ENCODE measurements at places on chromosomes 3 and 15. TPM values are rescaled to one million over a fixed set of nuclear protein-coding genes. Genes with fewer than 3 reads are reported as not detected.

The AGBL1 gene
- 0.10 TPM for total RNA-seq

The MED12L gene
- total RNA-seq, result 0.32 TPM

The NEK10 gene
- 0.67 TPM for total RNA-seq

The VGLL3 gene
- 1.3 TPM for total RNA-seq

The SLC2A2 gene
- 0.27 TPM for total RNA-seq

The NPAP1 gene
- total RNA-seq, result not detected

The CD200R1 gene
- 0.84 TPM for total RNA-seq

The DUT gene
- 69.2 TPM for total RNA-seq

DNA sequence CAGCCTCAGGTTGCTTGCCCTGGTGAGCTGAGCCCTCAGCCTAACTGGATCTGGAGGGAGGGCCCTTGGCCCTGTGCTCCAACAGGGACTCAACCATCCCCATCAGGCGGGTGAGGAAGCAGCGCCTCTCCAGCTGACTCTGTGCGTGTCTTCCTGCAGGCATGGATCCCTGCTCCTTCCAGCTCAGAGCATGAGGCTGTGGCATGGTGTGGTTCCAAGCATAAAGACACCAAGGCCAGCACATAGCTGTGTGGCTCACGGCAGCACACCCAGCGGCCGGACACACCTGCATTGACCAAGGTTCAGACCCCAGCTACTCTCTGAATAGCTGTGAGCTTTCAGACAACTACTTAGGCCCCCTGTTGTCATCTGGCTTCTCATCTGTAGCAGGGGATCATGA, 131.0 kb upstream of the PLXNA1 start:
- no peak overlapping the region for H3K27ac ChIP-seq
- no peaks in the 10 kb centered on the region for H3K36me3 ChIP-seq
- no peak for DNase-seq
- H3K4me1 ChIP-seq, result no peaks in the 10 kb centered on the region
- H3K27me3 ChIP-seq, result no peaks in the 10 kb centered on the region

- no peaks in the 10 kb centered on the region for H3K27me3 ChIP-seq
- DNase-seq, result no peak
- H3K4me3 ChIP-seq, result no peak overlapping the region
- no peak overlapping the region for H3K27ac ChIP-seq
- no peaks in the 10 kb centered on the region for H3K36me3 ChIP-seq
Observed at GRCh38 chr15:78977091-78977571, 32.3 kb upstream of the CTSH start.

GRCh38 chr3:37262816-37263393, 88.5 kb upstream of the LRRFIP2 start:
- DNase-seq, result no peak
- H3K27me3 ChIP-seq, result no peaks in the 10 kb centered on the region
- H3K4me3 ChIP-seq, result no peak overlapping the region
- H3K4me1 ChIP-seq, result no peaks in the 10 kb centered on the region
- H3K36me3 ChIP-seq, result no peaks in the 10 kb centered on the region

DNA sequence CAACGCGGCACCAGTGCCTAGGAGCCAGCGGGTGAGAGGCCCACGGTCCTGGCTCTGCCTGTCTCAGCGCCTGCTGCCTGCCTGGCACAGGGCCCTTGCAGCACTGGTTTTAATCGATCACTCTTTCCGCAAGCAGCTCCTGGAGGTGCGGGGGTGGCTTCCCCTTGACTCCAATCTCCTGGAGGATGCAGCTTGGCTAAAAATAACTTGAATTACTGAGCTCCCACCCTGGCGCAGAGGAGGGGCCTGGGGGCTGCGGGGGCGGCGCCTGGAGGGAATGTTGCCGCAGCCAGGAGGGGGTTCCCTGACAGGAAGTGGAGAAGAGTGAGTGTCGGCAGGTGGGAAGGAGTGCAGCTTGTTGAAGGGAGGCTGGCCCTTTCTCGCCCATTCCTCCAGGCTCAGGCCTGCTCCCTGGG, 9.9 kb upstream of the RPL29 start:
- H3K4me1 ChIP-seq, result no peaks in the 10 kb centered on the region
- no peak overlapping the region for H3K27ac ChIP-seq
- no peaks in the 10 kb centered on the region for H3K27me3 ChIP-seq
- H3K4me3 ChIP-seq, result no peak overlapping the region

GRCh38 chr3:13652728-13653127, 103.8 kb downstream of the FBLN2 start:
- H3K4me3 ChIP-seq, result no peak overlapping the region
- H3K27me3 ChIP-seq, result peaks cover 10% of the 10 kb centered on the region
- DNase-seq, result no peak
- no peak overlapping the region for H3K27ac ChIP-seq
- H3K36me3 ChIP-seq, result no peaks in the 10 kb centered on the region

- DNase-seq, result no peak
- no peak overlapping the region for H3K27ac ChIP-seq
- H3K27me3 ChIP-seq, result no peaks in the 10 kb centered on the region
- H3K4me3 ChIP-seq, result no peak overlapping the region
Observed at GRCh38 chr3:42277676-42278075, 11.7 kb upstream of the CCK start.

GRCh38 chr3:172260381-172260780, 187.9 kb downstream of the GHSR start:
- no peak overlapping the region for H3K27ac ChIP-seq
- H3K36me3 ChIP-seq, result no peaks in the 10 kb centered on the region
- no peaks in the 10 kb centered on the region for H3K27me3 ChIP-seq
- H3K4me3 ChIP-seq, result no peak overlapping the region

DNA sequence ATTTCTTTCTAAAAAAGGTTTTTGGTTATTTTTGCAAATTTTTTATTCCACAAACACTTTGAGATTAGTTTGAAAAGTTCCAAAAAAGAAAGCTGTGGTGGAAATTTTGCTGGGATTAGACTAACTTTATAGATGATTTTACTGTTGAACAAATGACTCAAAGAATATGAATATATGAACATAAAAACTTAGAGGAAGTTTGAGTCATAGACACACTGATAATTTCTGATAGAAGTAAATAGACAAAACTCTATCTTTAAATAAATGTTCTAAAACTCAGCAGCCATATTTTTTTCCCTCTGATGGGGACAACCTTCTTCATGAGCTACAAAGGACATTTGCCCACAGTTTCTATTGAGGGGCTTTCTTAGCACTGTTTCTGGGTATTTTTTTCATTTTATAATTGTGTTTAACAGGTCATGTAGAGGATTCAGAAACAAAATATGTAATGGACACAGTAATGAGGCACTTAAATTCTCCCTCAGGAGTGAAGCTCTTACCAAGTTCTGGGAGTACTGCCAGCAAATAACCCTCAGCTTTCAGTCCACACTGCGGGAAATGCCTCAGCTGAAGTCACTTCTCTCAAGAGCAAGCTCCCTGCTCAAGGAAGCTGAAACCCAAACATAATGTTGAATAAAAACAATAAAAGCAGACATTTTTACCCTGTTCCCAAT, 157.6 kb downstream of the NFKBIZ start:
- H3K27ac ChIP-seq, result no peak overlapping the region
- H3K4me3 ChIP-seq, result no peak overlapping the region
- DNase-seq, result no peak
- no peaks in the 10 kb centered on the region for H3K4me1 ChIP-seq
- no peaks in the 10 kb centered on the region for H3K27me3 ChIP-seq

GRCh38 chr3:14188041-14188754, 9.6 kb downstream of the LSM3 start:
- H3K27me3 ChIP-seq, result no peaks in the 10 kb centered on the region
- H3K27ac ChIP-seq, result no peak overlapping the region
- DNase-seq, result no peak
- H3K4me3 ChIP-seq, result no peak overlapping the region
- no peaks in the 10 kb centered on the region for H3K4me1 ChIP-seq

DNA sequence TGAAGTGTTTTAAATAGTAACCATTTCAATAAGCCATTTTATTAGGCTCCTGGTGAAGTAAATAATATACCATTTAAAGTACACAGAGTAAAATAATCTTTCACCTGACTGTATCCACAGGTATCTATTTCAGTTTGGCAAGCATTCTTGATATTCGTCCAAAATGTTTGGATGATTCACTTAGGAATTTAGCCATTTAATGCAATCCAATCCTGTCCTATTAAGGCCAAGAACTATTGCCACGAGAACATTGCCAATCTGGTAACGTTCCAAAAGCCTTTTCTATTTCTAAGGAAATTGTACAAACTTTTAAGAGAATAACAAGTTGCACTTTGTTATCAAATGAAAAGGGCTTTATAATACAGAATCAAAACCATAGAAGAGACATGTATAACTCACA, 209.8 kb upstream of the THRB start:
- H3K4me1 ChIP-seq, result no peaks in the 10 kb centered on the region
- H3K36me3 ChIP-seq, result no peaks in the 10 kb centered on the region
- DNase-seq, result no peak
- H3K27ac ChIP-seq, result no peak overlapping the region
- no peaks in the 10 kb centered on the region for H3K27me3 ChIP-seq

DNA sequence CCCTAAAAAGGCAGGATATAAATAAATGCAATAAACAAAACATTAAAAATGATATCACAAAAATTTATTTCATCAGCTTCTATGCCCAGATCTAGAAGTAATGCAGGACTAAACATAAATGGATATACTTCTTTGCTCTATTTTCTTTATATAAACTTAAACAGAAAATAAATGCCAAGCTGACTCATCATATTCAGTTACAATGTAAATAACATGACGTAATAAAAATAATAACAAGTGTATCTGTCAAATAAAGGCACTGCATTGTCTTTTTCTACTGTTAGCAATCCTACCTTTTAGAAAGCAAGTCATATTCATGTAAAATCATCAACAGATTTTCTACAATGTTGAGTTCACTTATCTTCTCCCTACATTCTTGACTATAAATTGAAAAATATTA, 61.6 kb downstream of the NEK10 start:
- no peak overlapping the region for H3K27ac ChIP-seq
- no peaks in the 10 kb centered on the region for H3K36me3 ChIP-seq
- no peaks in the 10 kb centered on the region for H3K4me1 ChIP-seq
- H3K4me3 ChIP-seq, result no peak overlapping the region
- H3K27me3 ChIP-seq, result no peaks in the 10 kb centered on the region

GRCh38 chr3:9135526-9135925, 113.9 kb downstream of the SRGAP3 start:
- no peak overlapping the region for H3K27ac ChIP-seq
- H3K4me1 ChIP-seq, result peaks cover 4% of the 10 kb centered on the region
- H3K4me3 ChIP-seq, result peak overlapping the region; percentile 15
- DNase-seq, result no peak

DNA sequence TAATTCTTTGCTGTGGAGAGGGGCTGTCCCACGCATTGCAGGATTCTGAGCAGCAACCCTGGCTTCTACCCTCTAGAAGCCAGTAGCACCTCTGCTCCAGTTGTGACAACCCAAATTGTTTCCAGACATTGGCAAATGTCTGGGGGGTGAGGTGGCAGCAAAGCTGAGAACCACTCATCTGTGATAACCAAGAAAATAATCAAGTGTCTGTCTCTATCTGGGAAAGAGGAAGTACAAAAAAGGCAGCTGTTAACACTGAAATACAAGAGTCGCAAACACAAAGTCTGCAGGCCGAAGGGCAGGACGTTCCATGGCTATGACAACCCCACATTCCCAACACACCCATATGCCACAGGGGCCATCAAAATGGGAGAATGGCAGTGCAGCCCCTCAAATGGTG, 42.2 kb upstream of the GNB5 start:
- H3K36me3 ChIP-seq, result peaks cover 7% of the 10 kb centered on the region
- DNase-seq, result no peak
- no peak overlapping the region for H3K27ac ChIP-seq
- H3K27me3 ChIP-seq, result no peaks in the 10 kb centered on the region
- H3K4me1 ChIP-seq, result no peaks in the 10 kb centered on the region

DNA sequence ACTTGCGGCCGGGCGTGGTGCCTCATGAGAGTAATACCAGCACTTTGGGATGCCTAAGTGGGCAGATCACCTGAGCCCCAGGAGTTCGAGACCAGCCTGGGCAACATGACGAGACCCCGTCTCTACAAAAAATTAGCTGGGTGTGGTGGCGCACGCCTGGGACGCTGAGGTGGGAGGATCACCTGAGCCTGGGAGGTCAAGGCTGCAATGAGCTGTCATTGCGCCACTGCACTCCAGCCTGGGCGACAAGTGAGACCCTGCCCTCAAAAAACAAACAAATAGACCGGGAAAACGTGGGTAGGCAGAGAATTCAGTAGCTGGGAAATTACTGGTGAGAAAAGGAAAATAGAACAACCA, 667 bp downstream of the UMPS start:
- H3K27me3 ChIP-seq, result no peaks in the 10 kb centered on the region
- H3K4me1 ChIP-seq, result peaks cover 11% of the 10 kb centered on the region
- H3K4me3 ChIP-seq, result peak overlapping the region; percentile 77
- peak overlapping the region; percentile 38 for H3K27ac ChIP-seq

DNA sequence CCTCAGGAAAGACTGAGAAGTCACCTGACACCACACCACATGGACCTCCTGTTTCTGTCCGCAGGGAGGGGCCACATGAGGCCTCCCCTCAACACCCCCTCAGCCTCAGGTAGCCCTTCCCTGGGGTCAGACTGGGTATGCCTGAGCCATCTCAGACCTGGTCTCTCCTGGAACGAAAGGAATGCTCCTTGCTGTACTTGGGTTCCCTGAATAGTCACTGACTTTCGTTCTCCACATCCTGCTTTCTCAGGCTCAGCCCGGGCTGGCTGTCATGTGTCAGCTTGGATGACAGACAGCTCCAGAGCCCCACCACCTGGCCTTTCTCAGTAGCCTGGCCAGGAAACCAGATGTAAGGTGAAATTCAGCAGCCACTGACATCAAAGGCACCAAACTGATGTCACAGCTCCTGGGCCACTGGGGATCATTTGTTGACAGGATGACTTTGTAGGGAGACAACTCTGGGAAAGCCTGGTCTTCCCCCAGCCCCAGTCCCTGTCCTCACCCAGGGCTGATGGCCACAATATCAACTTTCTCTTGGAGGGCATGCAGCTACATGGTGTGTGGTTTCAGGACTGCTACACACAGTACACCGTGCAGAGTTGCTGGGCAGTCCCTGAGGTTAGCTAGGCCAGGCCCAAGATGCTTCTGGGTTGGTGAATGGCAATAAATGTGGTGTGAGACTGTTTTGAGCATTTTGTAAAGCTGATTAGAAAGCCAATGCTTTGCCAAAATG, 141.4 kb upstream of the MRPS22 start:
- H3K4me1 ChIP-seq, result peaks cover 6% of the 10 kb centered on the region
- H3K27me3 ChIP-seq, result no peaks in the 10 kb centered on the region
- H3K4me3 ChIP-seq, result no peak overlapping the region
- H3K27ac ChIP-seq, result no peak overlapping the region
- DNase-seq, result peak; percentile 76
- no peaks in the 10 kb centered on the region for H3K36me3 ChIP-seq

- no peaks in the 10 kb centered on the region for H3K27me3 ChIP-seq
- H3K4me1 ChIP-seq, result no peaks in the 10 kb centered on the region
- no peak overlapping the region for H3K4me3 ChIP-seq
- DNase-seq, result no peak
- no peak overlapping the region for H3K27ac ChIP-seq
- H3K36me3 ChIP-seq, result no peaks in the 10 kb centered on the region
Observed at GRCh38 chr3:133077688-133078087, 39.5 kb downstream of the TMEM108 start.

DNA sequence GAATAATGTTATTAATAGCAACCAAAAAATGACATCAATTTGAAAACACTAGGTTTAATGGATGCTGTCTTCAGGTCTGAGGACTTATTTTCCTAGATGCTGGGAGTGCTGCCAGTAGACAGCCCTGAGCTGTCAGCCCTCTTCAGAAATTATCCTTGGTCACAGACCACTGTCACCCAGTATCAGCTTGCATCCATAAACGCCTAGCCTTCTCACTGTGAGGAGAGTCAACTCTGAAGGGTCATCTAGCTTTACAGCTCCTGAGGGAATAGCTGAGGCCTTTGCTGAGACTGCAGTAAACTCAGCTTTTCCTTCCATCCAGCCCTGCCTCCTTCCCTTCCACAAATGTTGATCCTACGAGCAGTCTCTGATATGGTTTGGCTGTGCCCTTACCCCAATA, 19.4 kb upstream of the MNS1 start:
- no peaks in the 10 kb centered on the region for H3K27me3 ChIP-seq
- no peaks in the 10 kb centered on the region for H3K36me3 ChIP-seq
- no peaks in the 10 kb centered on the region for H3K4me1 ChIP-seq
- H3K27ac ChIP-seq, result no peak overlapping the region

Data from colonic mucosa (tissue), 4 donors.